ENCODE measurements at places on chromosomes 6 and 20.

DNA sequence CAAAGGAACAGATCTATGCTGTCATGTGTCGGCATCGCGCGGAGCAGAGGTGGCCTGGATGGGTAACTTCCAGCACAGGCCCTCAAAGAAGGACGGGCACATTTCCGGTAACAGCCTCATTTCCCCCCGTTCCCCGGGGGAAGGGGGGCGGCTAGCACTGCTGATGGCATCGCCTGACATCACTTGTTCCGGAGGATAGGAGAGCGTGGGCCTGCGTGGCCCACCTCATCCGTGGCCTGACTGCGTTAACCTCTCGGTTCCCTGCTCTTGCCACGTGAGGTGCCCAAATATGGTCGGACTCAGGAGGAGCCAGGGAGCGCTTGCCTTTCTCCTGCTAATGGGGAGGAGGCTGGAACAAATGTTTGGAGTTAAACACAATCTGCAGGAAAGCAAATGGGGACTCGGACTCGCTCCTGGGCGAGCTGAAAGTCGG lies at the start of gene AKAP12:
Gene AKAP12 (plus strand): TSS at position 365 of the 433 bp plus-strand sequence. CDS start 596 bp downstream, outside the sequence.
- DNase-seq: peak; percentile 56

DNA sequence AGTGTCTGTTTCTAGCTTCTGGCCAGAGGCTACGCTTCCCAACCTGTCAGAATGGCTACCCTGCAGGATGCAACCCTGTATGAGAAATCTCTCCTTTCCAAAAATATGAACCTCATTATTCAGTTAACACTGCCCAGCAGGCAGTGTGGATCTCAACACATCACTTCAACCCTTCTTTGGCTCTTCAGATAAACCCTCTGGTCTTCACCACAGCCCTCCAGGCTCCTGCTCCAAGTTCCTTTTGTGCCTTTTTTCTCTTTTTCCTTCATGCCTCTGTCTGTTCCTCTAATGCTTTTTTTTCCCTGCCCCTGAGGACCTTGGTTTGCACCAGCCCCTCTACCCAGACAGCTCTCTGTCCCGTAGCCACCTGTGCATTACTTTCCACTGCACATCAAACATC lies 207.4 kb downstream of the MYLK4 start:
- no peak for DNase-seq

DNA sequence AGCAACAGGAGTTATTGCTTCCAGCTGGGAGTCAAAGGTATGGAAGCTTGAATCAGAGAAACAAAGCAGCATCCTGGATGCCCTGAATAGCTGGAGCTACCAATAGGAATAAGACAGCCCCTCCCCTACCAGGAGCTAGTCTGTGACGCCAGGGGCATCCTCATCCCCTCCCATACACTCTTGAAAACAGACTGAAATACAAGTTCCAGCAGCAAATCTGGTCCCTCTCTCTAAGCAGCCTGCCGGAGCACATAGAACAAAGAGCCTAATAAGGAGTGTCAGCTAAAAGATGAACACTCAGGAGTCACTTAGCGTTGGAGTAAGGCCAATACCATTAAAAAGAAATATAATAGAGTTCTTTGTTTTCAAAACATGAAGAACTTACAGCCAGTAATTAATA lies 25.6 kb downstream of the FILIP1 start:
- no peak for DNase-seq

GRCh38 chr20:3874194-3874844 lies 14.9 kb upstream of the PANK2 start:
- DNase-seq: peak; percentile 62

GRCh38 chr20:51624157-51624731 lies 81.7 kb upstream of the NFATC2 start:
- DNase-seq: peak; percentile 79

DNA sequence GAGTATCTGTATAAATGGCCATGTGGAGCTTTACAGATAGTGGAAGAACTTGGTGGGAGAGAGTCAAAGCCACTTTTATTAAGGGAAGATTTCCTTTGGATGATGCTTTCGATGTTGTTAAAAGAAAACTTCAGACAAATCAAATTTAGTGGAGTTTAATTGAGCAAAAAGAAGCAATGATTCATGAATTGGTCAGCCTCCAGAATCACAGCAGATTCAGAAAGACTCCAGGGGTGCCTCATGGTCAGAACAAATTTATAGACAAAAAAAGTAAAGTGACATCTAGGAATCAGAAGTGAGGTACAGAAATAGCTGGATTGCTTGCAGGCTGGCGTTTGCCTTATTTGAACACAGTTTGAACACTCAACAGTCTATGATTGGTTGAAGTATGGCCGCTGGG lies 5.3 kb upstream of the CGA start:
- DNase-seq: no peak

GRCh38 chr6:16762550-16763477 lies 1.6 kb upstream of the ATXN1 start:
- peak; percentile 51 for DNase-seq

DNA sequence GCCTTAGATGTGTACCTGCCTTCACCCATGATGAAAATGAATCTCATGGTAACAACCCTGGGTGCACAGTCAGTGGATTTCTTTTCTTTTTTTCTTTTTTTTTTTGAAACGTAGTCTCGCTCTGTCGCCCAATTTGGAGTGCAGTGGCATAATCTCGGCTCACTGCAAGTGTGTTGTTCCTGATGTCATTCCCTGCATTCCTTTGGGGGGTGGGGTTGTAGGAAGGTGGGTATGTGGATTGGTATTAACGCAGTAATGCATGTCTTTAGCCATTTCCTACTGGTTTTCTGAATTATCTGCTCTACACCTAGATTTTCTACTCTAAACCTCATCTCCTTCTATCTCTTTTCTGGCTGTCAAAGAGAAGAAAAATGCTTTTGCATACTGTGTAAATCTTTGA lies 146.6 kb downstream of the RNF144B start:
- DNase-seq: no peak

DNA sequence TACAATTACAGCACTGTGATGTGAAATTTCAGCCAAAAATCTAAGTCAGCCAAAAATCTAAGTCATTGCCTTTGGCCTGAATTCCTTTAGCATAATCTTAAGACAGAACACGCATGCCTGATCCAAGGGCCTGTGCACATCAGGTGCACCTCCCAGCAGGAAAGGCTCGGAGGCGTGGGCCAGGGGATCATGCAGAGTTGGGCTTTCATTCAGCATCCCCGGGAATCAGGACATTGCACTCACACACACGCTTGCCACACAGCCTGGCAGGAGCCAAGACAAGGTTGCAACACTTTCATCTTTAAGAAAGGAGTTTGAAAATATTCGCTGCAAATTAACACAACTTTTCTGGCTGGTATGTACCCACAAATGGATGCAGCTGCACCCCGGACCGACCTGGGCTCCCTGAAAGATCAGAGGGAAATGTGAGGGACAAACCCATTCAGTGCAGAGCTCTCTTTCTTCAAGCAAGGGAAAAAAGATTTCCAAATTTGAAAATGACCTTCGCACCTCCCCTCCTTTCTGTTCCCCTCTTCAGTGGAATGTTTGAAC lies 48.8 kb downstream of the ERMARD start:
- DNase-seq: no peak

DNA sequence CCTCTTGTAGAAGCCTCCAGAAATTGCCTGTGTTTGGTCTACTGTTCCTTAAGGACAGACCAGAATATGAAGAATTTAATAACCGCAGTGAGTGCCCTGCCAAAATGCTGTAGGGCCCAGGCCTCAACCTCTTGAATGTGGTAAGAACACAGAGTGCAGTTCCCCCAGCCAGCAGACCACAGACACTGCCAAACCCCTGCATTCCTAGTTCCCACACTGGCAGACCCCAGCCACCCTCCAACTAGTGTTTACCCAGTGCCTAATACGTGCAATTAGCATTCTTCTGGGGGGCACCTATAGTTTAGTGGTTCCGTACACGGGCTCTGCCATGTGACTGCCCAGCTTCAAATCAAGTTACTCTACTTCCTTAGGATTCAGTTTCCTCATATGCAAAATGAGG lies 51.7 kb downstream of the STK35 start:
- peak; percentile 55 for DNase-seq

DNA sequence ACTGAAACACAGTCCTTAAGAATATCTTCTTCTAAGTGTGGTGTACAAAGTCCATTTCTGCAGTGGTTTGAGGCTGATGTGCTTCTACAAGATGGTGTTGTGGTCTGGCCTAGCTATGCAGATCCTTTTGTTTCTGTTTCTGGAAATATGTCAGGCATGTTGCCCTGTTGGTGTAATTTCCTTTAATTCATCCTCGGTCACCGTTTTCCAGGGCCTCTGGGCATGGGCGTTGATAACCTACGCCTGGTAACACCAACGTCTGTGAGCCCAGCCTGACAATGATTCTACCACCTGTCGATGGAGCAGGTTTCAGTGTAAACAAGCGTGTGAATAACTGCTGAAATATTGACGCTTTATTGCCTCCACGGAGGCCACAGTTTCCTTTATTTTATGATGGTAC lies 33.3 kb upstream of the AFDN start:
- DNase-seq: no peak

DNA sequence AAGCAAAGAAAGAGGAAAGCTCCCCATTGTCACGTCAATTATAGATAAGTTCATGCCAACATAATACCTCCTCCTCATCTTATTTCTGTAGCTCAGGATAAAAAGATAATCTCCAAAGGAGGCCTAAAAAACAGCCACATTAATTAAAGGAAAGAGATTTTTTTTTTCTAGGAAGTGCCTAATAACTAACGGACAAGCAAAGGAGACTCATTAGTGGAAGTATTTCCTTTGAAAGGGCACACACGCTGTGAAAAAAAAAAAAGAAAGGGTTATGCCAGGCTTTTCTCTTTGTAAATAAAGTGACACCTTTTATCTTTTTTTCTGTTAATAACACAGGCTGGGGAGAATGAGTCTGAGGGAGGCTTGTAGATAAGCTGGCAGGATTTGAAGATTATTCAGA lies 55.7 kb downstream of the PCSK2 start:
- no peak for DNase-seq

DNA sequence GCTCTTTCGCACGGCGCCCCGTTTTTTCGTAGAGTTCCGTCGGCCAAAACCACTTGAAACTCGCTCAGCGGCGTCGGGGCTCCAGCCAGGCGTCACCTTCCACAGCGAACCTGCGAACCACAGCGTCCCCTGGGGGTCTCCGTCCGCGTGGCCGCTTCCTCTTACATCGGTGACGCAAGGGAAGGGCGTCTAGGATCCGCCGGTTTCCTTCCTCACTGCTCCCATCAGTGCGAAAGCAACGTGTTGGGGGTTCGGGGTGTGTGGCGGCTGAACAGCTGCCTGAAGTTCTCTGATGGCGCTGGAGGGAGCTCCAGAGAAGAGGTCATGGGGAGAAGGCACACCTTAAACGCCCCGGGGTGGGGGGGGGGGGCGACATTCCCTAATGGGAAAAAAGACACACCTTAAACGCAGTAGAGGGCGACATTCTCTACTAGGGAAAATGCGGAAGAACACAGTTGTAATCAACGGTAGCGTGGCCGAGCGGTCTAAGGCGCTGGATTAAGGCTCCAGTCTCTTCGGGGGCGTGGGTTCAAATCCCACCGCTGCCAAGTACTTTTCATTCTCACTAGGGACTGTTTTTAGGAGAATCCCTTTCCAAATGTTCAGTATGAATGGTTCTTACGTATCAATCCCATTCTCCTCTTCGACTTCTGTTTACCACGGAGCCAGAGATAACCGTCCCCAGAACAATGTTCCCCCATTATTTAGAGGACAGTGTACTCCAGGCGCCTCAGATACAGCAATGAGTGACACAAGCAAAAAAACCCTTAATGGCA lies 16.4 kb downstream of the ZNF311 start:
- DNase-seq: peak; percentile 55

DNA sequence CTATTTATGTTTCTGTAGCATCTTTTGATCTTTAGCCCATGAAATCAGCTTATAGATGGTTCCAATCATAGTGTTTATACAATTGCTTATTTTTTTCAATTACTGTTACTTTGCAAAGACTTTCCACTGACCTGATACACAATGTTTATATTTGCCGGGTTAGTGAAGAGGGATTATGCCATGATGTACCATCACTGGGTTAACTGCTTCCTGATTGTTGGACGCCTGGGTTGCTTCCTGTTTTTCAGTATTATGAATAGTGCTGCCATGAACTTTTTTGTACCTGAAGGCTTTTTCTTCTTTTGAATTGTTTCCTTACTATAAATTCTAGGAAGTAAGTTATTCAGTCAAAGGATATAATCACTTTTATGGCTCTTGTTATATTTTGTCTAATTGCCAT lies 6.9 kb downstream of the MANBAL start:
- no peak for DNase-seq

GRCh38 chr6:44498436-44498835 lies 110.9 kb downstream of the CDC5L start:
- no peak for DNase-seq

DNA sequence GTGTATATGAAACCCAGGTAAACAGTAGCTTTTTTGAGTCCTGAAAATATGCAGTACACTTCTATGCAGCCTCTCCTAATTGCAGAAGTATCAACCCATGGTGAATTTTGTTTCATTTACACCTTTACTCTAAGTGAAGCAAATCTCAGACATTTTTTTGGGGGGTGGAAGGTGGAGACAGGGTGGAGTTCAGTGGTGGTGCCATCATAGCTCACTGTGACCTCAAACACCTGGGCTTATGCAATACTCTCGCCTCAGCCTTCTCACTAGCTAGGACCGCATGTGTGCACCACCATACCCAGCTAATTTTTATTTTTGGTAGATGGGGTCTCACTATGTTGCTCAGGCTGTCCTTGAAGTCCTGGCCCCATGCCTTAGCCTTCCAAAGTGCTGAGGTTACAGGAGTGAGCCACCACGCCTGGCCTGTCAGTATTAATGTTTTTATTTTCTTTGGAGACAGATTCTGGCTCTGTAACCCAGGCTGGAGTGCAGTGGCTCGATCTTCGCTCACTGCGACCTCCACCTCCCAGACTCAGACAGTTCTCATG lies 80.3 kb downstream of the JARID2 start:
- no peak for DNase-seq

DNA sequence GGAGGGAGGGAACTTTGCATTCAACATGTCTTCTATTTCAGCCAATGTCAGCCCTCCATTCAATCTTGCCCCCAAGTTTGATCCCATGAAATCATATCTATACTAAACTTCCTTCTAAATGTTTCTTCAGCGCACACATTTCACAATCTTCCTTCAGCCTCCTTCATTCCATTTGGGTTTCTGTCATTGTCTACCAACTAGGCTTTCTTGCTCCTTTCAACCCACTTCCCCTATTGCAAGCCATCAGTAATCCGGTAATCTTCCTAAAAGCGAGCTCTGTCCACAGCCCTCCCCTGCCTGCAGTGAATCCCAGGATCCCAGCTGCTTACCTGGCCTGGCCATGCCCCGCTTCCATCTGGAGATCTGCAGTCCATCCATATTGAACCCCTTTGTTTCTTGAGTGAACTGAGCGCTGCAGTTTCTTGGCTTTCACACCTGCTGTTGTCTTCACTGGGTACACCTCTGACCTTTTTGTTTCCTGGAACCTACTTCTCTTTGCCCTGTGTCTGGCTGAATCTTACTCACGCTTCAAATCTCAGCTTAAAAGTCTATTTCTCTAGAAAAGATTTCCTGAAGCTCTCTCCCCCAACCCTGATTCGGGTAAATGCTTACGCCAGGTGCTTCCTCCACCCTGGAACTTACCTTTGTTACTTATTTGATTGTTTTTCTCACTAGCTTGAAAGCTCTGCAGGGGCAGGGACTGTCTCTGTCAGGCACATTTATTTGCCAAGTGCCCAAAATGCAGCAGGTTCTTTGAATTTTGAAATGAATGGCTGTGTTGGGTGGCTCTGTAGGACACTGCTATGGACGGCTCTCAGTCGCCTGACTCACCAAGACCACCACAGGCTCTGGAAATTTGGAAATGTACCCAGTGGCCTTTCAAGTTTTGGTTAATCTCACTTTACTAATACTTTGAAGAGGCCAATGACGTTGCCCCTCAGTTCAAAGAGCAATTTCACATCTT lies 50.3 kb downstream of the ADTRP start:
- DNase-seq: no peak

GRCh38 chr20:40908309-40908708 lies 120.3 kb upstream of the TOP1 start:
- DNase-seq: no peak

GRCh38 chr20:3413393-3413889 lies 6.0 kb upstream of the DNAAF9 start:
- DNase-seq: no peak

Data from right hindlimb (tissue), 1 donor.